ENCODE measurements at places on chromosomes 11 and 22. TPM values are rescaled to one million over a fixed set of nuclear protein-coding genes. Genes with fewer than 3 reads are reported as not detected.

DNA sequence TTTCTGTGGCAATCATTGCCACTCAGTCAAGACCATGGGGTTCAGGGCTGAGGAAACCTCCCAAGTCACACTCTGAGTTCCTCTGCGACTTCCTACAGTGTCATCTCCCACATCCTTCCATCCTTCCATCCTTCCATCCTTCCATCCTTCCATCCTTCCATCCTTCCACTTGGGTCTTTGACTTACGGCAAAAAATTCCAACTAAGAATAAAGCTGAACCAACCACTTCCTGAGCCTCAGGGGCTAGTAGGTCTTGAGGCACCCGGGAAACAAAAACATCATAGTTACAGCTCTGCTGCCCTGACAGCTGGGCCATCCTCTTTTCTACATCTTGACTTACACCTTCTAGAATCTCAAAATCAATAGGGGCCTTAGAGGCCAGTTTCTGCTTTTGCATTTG, 32.1 kb downstream of the EHF start:
- no peak for DNase-seq

DNA sequence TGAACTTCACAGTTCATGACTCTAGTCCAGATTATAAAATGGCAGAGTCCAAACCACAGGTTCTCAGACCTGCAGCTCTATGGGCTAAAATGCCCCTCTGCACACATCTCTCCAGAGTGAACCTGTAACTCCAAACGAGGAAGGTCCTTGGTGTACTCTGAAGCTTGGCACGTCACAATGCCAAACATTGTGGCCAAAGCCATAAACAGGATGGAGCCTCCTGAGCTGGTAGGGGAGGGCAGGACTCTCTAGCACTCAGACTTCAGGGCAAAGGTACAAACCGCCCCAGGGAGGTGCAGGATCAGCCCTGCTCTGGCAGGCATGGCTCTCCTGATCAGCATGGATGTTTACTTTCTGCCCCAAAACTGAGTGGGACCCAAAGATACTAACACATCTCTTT, 2.3 kb downstream of the SCUBE2 start:
- no peak for DNase-seq

DNA sequence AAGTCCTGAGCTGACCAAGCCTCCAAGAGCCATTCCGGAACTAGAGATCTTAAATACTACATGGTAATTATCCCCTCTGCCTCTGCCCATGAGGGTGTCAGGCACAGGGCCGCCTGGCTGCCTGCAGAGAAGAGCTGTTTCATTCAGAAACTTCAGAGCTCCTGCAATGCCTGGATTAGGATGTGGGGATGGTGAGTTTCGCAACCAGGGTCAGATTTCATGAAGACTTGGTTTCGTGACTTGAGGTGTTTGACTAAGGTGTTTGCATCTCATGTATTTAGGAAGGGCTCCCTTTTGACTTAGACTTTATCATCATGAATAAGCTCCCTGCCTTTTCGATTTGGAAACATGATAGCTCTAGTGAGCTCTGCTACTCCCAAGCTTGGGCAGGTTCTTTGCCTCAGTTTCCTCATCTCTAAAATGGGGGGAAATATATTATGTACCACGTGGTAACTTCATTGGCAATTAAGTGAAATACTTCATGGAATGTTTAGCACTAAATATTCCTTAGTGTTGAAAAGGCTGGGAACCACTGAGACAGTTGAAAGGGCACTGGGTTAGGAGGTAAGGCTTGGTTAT, 9.1 kb downstream of the TIMP3 start:
- no peak for DNase-seq

DNA sequence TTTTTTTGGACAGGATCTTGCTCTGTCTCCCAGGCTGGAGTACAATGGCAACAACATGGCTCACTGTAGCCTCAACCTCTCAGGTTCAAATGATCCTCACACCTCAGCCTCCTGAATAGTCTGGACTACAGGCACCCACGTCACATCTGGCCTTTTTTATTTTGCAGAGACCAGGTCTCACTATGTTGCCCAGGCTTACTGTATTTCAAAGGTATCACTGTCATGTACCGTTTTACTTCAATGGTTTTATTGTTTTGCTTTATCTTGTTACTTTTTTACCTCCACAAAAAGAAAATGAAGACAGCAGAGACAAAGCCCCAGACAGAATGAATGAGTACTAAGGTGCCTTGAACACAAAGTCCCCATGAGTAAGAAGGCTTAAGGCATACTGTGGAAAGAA, 5.1 kb downstream of the TCF20 start:
- no peak for DNase-seq

- no peak for DNase-seq
Measured at GRCh38 chr22:49826603-49827270, 936 bp downstream of the BRD1 start.

Gene OR2AT4
- total RNA-seq: not detected

DNA sequence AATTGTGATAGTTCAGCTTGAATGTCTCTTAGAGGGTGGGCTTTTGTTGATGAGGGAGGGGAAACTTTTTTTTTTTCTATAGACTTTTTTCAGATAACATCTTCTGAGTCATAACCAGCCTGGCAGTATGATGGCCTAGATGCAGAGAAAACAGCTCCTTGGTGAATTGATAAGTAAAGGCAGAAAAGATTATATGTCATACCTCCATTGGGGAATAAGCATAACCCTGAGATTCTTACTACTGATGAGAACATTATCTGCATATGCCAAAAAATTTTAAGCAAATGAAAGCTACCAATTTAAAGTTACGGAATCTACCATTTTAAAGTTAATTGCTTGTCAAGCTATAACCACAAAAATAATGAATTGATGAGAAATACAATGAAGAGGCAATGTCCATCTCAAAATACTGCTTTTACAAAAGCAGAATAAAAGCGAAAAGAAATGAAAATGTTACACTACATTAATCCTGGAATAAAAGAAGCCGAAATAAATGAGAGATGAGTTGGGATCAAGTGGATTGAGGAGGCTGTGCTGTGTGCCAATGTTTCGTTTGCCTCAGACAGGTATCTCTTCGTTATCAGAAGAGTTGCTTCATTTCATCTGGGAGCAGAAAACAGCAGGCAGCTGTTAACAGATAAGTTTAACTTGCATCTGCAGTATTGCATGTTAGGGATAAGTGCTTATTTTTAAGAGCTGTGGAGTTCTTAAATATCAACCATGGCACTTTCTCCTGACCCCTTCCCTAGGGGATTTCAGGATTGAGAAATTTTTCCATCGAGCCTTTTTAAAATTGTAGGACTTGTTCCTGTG, 3.9 kb downstream of the MALAT1 start:
- no peak for DNase-seq

GRCh38 chr11:36249246-36249645, 40.0 kb downstream of the COMMD9 start:
- DNase-seq: no peak

DNA sequence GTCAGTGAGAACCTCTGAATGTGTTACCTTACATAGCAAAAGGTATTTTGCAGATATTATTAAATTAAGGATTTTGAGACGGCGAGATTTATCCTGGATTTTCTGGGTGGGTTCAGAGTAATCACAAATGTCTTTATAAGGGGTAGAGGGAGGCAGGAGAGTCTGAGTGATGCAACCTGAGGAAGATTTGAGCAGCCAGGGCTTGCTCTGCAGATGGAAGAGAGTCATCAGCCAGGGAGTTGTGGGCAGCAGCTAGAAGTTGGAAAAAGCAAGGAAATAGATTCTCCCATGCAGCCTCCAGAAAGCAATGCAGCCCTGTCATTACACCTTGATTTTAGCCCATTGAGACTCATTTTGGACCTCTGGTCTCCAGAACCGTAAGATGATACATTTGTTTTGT, 4.1 kb upstream of the WDR74 start:
- DNase-seq: no peak

Gene C11orf91
- not detected for total RNA-seq

DNA sequence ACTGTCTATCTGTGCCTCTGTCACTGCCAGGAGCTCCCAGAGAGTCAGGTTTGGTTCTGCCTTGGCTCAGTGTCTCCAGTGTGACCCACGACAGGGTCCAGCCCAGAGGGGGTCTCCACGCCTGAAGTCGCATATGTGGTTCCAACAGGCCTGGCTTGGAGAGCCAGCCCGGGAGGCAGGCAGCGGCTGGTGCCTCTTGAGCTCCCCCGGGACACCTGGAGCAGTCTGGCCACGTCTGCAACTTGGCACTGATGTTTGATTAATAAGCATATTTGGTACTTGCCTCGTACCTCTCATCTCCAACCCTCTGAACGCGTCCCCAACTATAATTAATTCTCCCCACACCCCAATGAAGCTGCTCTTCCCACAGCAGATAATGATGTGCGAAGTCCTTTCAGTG, 31.7 kb upstream of the SHISAL1 start:
- no peak for DNase-seq

DNA sequence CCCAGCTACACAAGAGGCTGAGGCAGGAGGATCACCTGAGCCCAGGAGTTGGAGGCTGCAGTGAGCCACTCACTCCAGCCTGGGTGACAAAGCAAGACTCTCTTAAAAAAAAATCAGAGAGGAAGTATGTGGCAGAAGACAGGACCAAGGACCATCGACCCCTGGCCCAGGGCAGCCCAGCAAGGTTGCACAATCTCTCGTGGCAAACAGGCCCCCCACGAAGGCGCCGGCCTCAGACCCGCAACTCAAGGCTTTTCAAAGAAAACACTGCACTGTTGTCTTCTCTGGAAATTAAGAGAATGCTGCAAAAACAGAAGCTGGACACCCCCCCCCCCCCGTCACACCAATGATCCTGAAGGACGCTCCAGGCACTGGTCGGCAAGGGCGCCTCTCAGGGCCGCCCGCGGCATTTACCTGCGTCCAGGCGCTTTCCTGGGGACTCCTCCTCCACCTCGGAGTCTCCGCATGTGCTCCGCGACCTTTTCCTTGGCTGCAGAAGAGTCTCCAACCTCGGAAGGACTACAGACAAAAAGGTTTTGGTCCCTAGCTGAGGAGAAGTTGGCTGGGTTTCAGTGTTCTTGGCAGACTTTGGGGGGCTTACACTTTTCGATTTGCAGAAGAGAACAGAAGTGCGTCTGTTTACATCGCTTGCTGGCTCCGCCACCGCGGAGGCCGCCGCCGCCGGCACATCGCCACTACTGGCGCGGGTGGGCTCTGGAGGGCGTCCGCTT, 40.5 kb downstream of the BRD1 start:
- no peak for DNase-seq

Gene RAB3IL1
- 3.6 TPM for total RNA-seq

DNA sequence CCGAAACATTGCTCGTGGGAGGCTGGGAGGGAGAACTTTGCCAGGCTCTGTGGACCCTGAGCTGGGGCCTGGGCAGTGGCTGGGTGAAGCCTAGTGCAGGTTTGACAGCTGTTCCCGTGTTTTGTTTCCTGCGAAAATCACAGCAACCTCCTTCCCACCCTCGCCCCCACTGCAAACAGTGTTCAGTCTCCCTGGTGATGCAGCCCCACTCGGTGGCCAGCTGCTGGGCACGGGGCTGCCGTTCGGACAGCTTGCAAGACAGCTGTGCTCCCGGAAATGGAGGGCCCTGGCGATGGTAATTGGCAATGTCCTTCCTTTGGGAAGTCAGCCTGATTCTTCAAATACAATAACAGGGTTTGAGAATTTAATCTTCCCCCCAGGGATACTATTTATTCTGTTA, 10.4 kb upstream of the GAL start:
- DNase-seq: no peak

GRCh38 chr11:11731311-11732083, 109.7 kb upstream of the GALNT18 start:
- no peak for DNase-seq

GRCh38 chr22:48639896-48640748, 1187.6 kb downstream of the BRD1 start:
- no peak for DNase-seq

GRCh38 chr11:35969089-35970042, 25.5 kb downstream of the LDLRAD3 start:
- DNase-seq: no peak

- no peak for DNase-seq
Measured at GRCh38 chr22:26883393-26883792, 226.0 kb downstream of the MIAT start.
